Naive thymus-derived CD8-positive, alpha-beta T cell (primary cell): ENCODE measurements at places on chromosomes 1 and 21.

GRCh38 chr1:5744341-5744740, 247.9 kb downstream of the NPHP4 start:
- no peak for DNase-seq

- DNase-seq, result no peak
Measured at GRCh38 chr1:34918977-34919561, 10.4 kb downstream of the DLGAP3 start.

- DNase-seq, result no peak
Measured at GRCh38 chr1:186326009-186326408, 49.0 kb downstream of the TPR start.

DNA sequence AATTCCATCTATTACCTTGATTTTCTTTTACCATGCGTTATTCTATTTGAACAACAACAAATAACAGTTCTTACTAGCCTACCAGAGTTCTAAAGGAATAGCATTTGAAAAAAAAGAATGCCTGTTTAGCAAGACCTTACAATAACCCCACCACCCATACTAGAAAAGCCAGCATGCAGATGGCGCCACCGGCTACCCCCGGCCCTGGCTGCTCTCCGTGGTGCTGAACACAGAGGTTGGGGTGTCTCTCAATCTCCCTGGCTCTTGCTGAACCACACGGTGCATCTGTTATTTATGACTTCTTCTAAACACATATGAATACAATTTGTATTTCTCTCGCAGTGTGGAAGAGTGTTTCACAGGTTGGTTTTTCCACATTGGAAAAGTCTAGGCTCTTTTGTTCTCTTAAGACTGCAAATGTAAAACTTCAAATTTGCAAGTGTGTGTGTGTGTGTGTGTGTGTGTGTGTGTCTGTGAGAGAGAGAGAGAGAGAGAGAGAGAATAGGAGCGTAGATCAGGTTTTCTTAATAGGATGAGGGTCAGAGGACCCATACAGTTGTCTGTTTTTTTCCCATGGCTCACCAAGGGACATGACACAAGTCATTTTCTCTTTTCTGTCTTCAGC, 13.6 kb downstream of the GRIK3 start:
- no peak for DNase-seq

GRCh38 chr1:8307628-8308027, 10.3 kb upstream of the SLC45A1 start:
- no peak for DNase-seq

DNA sequence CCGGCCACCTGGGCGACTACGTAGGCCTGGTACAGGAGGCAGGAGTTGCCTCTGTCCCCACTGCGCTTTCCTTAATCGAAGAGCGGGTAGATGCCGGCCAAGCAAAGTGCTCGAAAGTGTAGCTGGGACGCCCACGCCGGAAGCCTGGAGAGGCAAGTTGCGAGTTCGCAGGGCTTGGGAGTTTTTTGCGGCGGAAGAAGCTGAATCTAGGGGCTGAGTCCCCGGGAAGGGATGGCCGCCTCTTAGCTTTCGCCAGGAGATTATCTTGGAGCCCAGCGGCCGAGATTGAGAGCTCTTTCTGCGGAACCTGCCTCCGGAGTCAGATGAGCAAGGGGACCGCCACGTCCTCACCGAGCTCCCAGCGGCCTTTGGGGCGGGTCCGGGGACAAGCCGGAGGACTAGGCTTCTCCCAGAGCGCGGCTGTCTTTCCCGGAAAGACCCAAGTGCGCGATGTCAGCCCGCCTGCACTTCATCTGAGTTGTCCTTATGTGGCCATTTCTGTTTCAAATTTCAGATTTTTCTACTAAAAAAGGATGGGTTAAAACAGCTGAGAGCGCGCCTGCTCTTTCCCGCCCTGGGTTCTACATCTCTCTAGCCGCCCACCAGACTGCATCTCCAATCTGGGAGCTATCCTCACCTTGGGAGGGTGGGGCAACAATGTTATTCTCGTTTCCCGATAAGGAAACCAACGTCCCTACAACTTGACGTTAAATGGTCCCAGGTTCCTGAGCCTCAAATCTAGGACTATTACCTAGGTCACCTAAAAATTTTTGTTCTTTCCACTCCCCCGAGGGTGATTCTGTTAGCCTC, 12.4 kb upstream of the TBX15 start:
- no peak for DNase-seq

DNA sequence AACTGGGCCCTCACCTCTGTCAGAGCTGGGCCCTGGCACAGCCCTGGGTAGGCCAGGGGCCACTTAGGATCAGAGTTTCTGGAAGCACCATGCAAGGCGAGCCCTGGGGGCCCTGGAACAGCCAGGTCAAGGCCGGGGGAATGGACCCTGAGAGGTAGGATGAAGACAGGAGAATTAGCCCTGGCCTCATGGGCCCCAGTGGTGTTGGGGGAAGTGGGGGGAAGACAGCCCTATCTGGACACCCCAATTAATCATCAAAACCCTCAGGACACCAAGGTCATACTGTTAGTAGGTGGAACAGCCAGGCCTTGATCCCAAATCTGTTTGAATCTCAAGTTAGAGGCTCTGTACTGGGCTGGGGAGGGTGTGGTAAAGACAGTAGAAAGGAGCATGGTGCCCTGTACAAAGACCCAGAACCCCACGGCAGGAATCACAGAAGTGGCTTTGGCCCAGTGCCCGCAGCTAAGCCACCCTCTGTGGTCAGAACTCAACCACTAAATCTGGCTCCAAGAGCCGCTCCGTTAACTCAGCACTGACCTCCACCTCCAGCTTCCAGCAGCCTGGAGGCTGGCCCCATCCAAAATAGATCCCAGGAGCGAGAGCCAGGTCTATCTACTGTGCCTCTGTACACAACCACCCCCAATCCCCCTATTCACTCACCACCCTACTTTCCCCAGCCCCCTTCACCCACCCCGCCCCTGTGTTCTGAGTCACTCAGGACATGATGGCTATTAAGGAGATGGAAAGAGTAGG, 14.0 kb upstream of the TRIM63 start:
- no peak for DNase-seq

GRCh38 chr1:156781585-156782186, 14.4 kb downstream of the PRCC start:
- DNase-seq, result no peak

DNA sequence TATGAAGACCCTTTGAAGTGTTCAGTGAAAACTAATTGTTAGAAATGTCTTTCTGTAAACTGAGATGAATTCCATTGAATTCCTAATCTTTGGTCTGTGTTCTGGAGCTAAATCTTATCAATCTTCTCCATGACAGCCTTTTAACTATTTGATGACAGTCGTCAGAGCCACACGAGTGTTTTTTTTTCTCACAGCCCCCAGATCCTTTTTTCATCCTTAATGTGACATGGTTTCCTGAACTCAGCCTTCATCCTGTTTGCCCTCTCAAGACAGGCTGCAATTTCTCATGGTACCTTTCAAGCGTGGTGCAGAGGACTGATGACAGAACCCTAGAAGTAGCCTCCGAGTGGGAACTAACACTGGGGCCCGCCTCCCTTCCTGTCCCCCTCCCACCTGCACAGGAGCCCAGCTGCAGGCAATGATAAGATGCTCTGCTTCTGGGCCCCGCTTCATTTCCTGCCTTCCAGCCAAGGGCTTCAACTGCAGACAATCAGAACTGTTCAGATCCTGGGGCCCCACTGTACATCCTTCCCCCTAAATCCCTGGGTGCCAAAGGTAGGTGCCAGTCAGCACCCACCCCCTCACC, 114.6 kb upstream of the VAV3 start:
- DNase-seq, result peak; percentile 50
